ENCODE measurements at places on chromosomes 16 and 17. TPM values are rescaled to one million over a fixed set of nuclear protein-coding genes. Genes with fewer than 3 reads are reported as not detected.

Gene SOST
- total RNA-seq, result not detected

Gene PPP1R27
- not detected for total RNA-seq

Gene SLC6A4
- total RNA-seq, result 0.12 TPM

Gene MMP28
- total RNA-seq, result 5.0 TPM

Gene ANKRD40CL
- total RNA-seq, result not detected

Gene SOCS1
- total RNA-seq, result 8.8 TPM

Gene GNGT2
- 2.2 TPM for total RNA-seq

Gene ZNF18
- 5.4 TPM for total RNA-seq

Gene OR2C1
- 0.18 TPM for total RNA-seq

Gene EXOSC6
- 12.6 TPM for total RNA-seq

Gene TBKBP1
- 17.9 TPM for total RNA-seq

Gene RNF222
- not detected for total RNA-seq

Gene KRTAP17-1
- total RNA-seq, result not detected

Gene LPO
- total RNA-seq, result not detected

Gene CD68
- 87.3 TPM for total RNA-seq

Gene C17orf107
- total RNA-seq, result 1.3 TPM

DNA sequence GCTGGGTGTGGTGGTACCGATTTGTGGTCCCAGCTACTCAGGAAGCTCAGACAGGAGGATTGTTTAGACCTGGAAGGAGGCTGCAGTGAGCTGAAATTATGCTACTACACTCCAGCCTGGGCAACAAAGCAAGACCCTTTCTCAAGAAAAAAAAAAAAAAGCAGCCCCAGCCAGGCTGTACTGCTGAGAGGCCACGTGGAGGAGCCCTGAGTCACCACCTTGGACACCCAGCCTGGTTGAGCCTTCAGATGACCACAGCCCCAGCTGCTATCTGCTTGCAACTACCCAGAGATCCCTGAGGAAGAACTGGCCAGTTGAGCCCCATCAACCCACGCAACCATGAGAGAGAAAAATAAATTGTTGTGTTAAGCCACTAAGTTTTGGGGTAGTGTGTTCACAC is 23.6 kb upstream of the GPRC5C start:
- DNase-seq, result no peak

- DNase-seq, result peak; percentile 45
Observed at GRCh38 chr16:17578981-17579874, 108.5 kb upstream of the XYLT1 start.

- DNase-seq, result no peak
Observed at GRCh38 chr17:50154604-50155003, 4.1 kb upstream of the PPP1R9B start.

DNA sequence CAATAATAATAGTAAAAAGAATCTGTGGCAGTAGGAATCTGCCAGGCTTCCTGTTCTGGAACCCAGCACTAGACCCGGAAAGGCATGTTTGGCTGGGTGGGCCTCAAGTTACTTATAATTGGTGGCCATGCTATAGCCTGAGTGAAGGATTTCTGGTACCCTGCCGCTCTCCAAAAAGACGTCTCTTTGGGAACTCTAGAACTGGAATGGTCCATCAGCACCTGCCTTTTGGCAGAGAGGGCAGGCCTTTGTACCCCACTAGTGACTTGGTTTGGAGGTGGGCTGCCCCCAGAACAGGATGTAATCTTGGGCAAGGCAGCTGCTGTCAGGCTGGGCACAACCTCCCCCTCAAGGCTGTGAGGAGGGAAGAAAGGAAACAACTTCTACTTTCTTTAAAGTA is 29.3 kb upstream of the ST6GALNAC1 start:
- DNase-seq, result no peak

DNA sequence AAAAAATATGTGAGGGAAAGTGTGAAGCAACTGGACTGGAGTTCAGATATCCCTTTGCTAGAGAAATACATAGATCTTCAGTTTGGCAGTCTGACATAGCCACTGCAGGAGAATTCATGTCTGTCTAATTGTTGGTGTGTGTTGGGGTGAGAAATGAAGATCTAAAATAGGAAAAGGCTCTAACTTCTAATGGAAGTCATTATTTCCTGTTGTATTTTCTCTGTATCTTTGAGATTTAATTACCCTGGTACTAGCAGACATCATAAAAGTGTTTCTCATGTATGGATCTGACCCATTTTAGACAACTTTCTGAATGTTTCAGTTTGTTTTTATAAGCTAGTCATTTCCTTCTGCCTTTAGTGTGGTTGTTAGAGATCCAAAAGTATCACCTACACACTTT is 128.3 kb downstream of the NLK start:
- no peak for DNase-seq

- no peak for DNase-seq
Observed at GRCh38 chr17:72165867-72166439, 45.1 kb downstream of the SOX9 start.

GRCh38 chr16:89187770-89188392 is 12.5 kb downstream of the SLC22A31 start:
- DNase-seq, result peak; percentile 13

GRCh38 chr17:2936771-2937321 is 126.6 kb downstream of the OR1D5 start:
- no peak for DNase-seq

DNA sequence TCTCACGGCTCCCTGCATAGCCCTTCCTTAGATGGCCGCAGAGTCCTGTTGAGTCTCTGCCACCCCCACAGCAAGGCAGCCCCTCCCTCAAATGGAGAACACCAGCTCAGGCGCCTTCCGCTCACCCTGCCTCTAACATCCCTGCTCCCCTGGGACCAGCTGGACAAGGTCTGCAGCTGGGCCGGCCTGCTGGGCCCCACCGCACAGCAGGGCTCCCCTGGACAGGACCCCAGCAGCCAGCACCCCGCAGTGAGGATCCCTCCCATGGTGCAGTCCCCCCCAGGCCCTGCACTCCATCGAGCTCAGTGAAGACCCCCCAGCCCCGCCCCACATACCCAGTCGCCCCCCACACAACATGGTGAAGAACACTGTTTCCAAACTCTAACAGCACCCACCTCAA is 10.2 kb downstream of the ATP2A3 start:
- DNase-seq, result no peak

- no peak for DNase-seq
Observed at GRCh38 chr17:48542114-48542656, 2.7 kb downstream of the HOXB2 start.

GRCh38 chr16:81142864-81143263 is 46.7 kb upstream of the GCSH start:
- DNase-seq, result no peak

DNA sequence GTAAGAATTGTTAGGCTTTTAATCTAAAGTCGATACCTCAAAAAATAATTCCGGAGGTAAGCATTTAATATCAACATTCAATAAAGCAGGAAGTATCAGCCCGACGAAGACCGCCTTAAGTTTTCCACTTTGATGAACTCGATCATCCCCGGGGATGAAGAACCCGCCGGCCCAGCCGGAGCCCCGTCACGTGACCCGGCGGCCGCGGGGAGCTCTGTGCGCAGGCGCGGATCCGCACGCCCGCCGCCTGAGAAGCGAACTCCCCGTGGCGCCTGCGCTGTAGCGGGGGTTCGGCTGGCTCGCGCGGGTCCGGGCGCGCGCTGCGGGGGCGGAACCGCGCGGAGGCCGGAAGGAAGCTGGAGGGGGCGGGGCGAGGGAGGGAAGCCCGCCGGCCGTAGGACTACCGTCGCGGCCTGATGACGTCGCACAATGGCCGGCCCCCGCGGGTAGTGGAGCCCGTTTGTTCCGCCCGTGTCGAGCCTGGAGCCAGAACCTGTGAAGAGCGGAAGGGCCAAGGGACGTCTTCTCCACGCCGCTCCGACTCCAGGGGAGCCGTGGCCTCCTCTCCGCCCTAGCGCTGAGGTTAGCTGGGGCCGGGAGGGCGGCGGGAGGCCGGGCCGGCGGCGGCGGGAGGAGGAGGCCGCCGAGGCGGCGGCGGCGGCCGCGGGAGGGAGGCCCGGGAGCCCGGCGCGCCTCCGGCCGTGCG is at the start of gene ZC3H18:
ZC3H18 (plus strand) TSS at position 419 of the 706 bp plus-strand sequence. CDS start 6,721 bp downstream, outside the sequence.
- peak; percentile 97 for DNase-seq

GRCh38 chr16:71432906-71433305 is 8.9 kb downstream of the TLE7 start:
- DNase-seq, result no peak

DNA sequence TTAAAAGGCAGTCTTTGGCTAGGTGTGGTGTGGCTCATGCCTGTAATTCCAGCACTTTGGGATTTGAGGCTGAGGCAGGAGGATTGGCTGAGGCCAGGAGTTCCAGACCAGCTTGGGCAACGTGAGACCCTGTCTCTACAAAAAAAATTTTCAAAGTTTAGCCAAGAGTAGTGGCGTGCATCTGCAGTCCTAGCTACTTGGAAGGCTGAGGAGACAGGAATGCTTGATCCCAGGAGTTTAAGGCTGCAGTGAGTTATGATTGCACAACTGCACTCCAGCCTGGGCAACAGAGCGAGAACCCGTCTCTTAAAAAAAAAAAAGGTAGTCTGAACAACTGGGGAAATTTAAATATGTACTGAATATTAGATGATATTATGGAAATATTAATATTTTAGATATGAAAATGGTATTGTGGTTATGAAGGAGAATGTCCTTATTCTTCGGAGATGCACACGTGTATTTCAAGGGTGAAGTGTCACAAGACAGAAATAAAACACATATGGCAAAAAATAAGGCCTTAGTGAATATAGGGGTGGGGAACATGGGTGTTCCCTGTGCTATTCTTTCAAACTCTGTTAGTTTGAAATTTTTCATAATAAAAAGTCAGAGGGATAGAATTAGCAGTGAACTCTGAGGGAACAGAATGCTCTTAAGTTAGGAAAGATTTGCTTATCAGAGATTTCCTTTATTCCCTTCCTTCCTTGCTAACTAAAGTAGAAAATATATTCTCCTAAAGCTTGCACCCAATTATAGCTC is 144.7 kb downstream of the CDK5R1 start:
- DNase-seq, result no peak

GRCh38 chr17:81551458-81552243 is 502 bp downstream of the FAAP100 start:
- peak; percentile 43 for DNase-seq

- peak; percentile 50 for DNase-seq
Observed at GRCh38 chr17:34503528-34504195, 75.7 kb upstream of the TMEM132E start.

- DNase-seq, result no peak
Observed at GRCh38 chr16:30780549-30780948, 6.5 kb downstream of the ZNF629 start.

GRCh38 chr17:34451313-34451712 is 88.3 kb upstream of the CCL1 start:
- DNase-seq, result no peak

GRCh38 chr17:81027038-81027437 is 7.9 kb upstream of the BAIAP2 start:
- DNase-seq, result no peak

- DNase-seq, result no peak
Observed at GRCh38 chr16:86928523-86929011, 350.2 kb downstream of the FOXL1 start.

DNA sequence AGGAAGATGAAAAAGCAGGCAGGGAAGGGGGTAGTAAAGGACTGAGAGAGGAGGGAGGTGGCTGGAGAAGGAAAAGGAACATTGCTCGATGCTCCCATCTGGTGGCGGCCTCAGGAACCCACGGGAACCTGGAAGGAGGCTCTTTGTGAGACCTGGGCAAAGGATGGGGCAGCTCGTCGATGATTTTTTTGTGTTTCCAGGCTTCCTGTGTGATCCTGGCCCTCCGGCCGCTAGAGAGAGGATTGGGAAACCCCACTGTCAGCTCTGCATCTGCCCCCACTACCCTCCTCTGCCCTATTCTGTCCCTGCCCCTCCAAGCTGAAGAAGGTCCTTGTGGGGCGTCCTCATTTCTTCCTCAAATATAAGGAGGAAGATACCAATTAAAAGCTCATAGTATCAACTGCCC is 6.6 kb downstream of the WFIKKN2 start:
- DNase-seq, result peak; percentile 68

GRCh38 chr17:49862781-49863331 is 15.0 kb upstream of the TAC4 start:
- no peak for DNase-seq

GRCh38 chr17:45414990-45415881 is 17.4 kb downstream of the ARHGAP27 start:
- DNase-seq, result no peak

- DNase-seq, result no peak
Observed at GRCh38 chr17:27538156-27538955, 82.1 kb downstream of the KSR1 start.

- peak; percentile 42 for DNase-seq
Observed at GRCh38 chr17:32927201-32927723, 691 bp upstream of the TMEM98 start.

- peak; percentile 85 for DNase-seq
Observed at GRCh38 chr17:3892095-3892998, 506 bp downstream of the CAMKK1 start.

- no peak for DNase-seq
Observed at GRCh38 chr17:8064561-8065019, 22.9 kb downstream of the ALOX12B start.

DNA sequence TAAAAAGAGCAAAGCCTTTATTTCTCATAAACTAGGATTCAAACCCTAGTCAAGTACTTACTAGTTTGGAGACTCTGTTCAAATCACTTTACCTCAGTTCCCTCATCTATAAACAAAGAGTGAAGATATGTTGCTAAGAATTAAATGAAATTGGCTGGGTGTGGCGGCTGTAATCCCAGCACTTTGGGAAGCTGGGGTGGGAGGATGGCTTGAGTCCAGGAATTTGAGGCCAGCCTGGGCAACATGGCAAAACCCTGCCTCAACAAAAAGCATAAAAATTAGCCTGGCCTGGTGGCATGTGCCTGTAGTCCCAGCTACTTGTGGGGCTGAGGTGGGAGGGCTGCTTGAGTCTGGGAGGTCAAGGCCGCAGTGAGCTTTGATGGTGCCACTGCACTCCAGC is 114.5 kb upstream of the CREBBP start:
- DNase-seq, result no peak

GRCh38 chr17:27575912-27576252 is 55.1 kb upstream of the LGALS9 start:
- DNase-seq, result no peak

DNA sequence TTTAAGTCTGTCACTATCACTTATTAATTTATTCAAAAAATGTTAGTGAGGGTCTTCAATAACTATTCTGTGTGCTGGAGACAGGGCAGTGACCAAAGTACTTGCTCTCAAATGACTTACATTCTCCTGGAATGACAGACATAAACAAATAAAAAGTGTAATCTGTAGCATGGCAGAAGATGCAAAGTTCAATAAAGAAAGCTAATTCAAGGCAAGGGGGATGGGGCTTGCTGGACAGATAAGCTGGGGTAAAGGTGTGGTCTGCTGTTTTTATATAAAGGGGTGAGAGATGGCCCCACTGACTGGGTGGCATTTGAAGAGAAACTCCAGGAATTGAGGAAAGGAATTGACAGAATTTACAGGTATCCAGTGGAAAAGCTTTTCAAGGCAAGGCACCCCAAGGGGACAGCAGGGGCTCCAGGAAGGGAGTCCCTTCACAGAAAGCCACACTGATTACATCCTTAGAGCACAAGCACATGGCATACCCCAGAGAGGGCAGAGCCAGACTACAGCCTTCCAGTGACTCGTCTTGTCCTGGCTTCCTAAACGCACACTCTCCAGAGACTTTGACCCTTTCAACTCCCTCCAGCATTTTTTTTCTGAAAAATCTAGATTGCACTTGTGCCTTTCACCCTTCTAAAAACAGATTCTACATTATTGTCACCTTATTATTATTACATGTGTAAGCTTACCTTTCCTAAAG is 123.7 kb upstream of the HS3ST3A1 start:
- no peak for DNase-seq

Data from left cardiac atrium (tissue), 4 donors.